ENCODE measurements at places on chromosomes 4 and X.

- DNase-seq, result no peak
These were observed 93.1 kb upstream of the TEX13D start for GRCh38 chrX:124239324-124239723.

DNA sequence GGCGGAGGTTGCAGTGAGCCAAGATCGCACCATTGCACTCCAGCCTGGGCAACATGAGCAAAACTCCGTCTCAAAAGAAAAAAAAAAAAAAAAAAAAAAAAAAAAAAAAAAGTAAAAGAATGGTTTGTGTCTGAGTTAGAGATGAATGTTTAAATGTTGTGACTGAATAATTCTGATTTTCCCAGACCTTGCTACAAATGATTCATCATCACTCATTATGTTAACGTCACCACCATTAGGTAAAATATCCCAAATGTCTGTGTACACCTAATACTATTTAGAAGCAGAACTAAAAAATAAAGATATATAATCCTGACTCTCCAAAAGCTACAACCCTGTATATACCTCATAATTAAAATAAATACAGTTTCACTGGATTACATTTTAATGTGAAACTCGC is 70.8 kb downstream of the HHIP start:
- no peak for DNase-seq

DNA sequence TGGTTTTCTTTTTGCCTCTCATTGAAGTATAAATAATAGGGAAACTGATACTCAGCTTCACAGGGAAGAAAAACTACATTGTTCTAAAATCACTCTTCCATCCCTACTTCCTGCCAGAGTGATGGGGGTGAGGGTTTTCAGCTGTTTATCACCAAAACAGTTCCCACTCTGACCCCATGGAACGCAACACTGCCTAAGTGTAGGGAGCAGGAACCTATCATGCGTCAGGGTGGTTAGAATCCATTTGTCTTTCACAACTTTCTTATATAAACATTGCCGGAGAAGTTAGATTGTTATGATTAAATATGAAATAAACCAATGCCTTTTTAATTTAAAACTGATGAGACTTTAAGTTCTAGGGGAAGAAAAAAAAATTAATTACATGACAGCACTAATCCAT is 15.8 kb upstream of the MPC1L start:
- DNase-seq, result no peak

- DNase-seq, result no peak
These were observed 366.5 kb upstream of the LCORL start for GRCh38 chr4:18388039-18388438.

- DNase-seq, result no peak
These were observed 116.7 kb downstream of the SPCS3 start for GRCh38 chr4:176436293-176436973.

- DNase-seq, result peak; percentile 76
These were observed 3.4 kb upstream of the AVPR2 start for GRCh38 chrX:153900831-153901752.

- peak; percentile 65 for DNase-seq
These were observed 47.9 kb upstream of the RBPJ start for GRCh38 chr4:26272654-26273615.
